Stimulated activated CD4-positive, alpha-beta T cell treated with anti-CD3 and anti-CD28 coated beads, Interleukin-2, amount 100 ng/mL, for 4 hours (primary cell): ENCODE measurements at places on chromosomes 16 and 17.
A peak's percentile ranks its signal among the peaks of the same experiment; 100 is the strongest.

DNA sequence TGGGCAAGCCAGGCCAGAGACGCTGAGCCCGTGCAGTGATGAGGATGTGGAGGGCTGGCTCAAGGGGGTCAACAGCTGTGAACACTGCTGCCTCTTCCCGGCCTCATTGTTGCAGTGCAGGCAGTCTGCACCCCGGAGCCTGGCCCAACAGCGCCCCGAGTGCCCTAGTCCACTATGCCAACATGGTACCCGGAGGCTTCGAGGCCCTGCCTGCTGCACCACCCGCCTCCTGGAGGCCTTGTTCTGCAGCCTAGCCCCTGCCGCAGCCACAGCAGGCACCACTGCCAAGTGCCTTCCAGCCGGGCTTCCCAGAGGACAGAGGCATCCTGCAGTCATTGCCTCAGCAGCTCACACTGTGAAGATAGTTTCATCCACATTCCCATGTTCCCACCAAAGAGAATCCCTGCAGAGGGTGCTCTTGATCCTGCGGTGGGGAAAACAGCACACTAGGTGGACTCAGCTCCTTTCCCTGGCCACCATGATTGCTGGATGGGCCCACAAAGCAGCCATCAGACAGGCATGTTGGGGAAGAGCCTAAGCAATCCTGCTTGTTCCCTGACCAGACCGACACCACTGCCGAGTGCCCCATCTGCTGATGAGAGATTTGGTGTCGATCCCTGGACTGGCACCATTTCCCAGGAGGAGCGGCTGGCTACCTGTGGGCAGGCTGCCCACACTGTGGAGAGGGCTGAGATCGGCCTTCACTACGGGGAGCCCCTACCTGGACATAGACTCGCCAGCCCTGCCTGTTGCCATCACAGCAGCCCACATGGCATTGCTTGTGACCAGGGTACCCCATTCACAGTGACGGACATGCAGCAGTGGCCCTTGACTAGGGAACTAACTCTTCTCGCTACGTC, 44.9 kb downstream of the USP22 start:
- DNase-seq: no peak

- peak; percentile 52 for DNase-seq
Observed at GRCh38 chr17:29807520-29808361, 122.3 kb downstream of the SSH2 start.

- DNase-seq: no peak
Observed at GRCh38 chr17:705863-706262, 8.8 kb downstream of the VPS53 start.

DNA sequence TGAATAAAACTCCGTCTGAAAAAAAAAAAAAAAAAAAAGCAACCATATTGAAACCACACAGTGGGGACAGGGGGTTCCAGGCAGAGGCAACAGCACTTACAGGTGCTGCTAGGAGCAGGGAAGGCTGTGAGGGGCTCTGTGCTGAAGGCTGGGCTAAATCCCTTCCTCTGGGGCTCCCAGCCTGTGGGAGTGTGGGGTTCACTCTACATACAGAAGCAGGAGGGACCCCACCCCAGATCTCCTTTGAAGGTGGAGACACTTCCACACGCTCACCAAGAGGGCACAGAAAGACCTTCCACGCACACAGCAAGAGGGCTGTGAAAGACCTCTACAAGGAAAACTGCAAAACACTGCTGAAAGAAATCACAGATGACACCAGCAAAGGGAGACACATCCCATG, 53.9 kb downstream of the USP22 start:
- no peak for DNase-seq

DNA sequence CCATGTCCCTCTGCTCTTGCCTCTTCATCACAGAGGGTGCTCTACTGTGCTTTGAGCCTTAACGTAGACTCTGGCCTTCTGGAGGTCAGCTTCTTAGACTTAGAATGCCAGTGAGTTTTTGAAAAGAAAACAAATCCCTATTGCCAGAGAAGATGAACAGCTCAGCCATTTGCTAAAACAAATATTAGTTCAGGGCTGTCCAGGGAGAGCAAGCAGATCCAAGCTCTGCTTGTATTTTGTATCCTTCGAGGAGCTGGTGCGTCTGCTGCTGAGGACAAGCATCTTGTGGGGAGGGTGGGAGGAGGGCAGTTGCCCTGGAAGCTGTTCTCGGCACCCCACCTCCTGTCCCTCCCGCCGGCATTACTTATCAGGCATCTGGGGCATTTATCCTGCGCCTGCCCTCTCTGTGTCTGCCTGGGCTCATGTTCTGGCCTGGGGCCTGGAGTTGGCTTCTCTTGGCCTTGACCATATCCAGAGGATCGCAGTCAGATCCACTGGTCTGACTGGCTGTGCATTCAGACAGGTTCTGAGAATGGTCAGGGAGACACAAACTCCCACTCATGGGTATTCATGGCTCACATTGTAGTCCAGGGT, 173.1 kb upstream of the NLRP1 start:
- no peak for DNase-seq

DNA sequence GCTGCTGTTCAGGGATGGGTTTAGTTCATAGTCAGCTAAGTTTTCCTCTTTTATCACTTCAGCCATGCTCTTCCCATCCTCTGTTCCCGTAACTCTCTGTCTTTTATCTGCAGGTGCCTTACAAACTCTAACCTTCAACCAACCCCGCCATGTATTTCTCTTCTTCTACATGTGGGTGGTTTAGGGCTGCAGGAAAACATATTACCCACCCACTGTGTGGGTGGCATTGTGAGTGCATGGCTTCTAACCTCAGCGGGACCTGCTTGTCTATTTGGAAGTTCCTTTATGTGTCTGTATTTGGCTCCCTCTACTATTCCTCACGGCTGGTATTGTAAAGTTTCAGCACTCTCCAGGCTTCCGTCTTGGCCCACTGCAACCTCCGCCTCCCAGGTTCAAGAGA, 39.0 kb upstream of the TANC2 start:
- no peak for DNase-seq

GRCh38 chr16:88069397-88070168, 118.3 kb downstream of the BANP start:
- DNase-seq: no peak

GRCh38 chr16:83393196-83393981, 414.4 kb upstream of the HSBP1 start:
- DNase-seq: no peak

DNA sequence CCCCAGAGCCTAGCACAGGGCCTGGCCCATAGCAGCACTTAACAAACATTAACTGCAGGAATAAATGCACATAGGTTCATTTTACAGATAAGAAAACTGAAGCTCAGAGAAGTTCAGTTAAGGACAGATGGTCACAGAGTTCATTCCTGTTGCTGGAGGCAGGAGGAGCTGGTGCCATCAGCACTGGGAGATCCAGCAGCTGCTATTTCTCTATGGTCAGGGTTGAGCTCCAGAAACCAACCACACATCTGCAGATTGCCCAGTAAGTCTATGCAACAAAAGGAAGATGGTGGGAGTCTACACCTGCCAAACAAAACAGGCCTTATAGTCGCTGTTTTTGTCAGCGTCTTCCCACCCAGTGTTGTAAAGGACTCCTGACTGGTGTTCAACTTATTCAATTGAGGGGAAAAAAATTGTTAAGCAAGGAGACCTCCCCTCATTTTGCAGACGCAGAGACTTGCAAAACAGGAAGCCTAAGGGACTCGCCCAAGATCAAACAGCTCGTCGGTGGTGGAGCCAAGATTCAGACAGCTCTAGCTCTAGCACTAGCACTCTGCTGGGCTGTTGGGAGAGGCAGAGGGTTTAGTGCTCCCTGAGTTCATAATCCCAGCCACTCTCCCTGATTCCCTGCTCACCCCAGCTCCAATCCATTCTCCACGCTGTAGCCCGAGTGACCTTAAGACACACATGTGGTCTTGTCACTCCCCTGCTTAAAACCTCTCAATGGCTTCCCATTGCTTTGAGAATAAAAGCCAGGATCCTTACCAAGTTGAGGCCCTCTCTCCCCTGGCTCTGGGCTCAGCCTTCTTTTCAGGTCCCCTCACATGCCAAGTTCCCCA, 9.0 kb downstream of the NOG start:
- no peak for DNase-seq

GRCh38 chr17:17941015-17941414, 31.2 kb downstream of the TOM1L2 start:
- DNase-seq: no peak

DNA sequence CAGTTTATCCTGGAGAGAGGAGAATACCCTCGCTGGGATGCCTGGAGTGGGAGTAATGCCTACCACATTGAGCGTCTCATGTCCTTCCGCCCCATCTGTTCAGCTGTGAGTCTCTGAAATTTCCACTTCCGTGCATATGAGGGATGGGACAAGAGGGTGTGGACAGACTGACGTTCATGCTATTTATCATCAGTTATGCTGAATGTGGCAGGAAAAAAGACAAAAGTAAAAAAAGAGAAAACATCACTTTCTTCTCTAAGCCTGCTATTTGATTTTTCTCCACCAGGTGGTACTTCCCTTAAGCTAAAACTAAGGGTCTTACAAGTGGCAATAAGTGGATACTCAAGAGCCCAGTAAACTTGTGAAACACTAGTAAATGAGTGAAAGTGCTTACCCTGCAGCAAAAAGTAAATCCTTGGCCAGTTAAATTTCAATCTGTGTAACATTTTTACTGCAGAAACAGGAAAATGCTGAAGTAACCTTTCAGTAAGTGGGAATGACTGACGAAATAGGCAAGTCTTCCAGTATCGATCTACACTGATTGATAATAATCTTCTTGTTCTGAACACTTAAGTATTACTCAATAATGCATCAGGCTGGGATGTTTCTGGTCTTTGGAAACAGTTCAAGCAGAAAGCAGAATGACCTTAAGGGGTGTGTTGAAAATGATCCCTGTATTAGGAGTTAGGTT, 5.6 kb downstream of the CRYBA1 start:
- DNase-seq: no peak

GRCh38 chr17:59838052-59838916, 54.5 kb downstream of the TUBD1 start:
- DNase-seq: no peak

GRCh38 chr17:3983606-3984484, 19.6 kb upstream of the ATP2A3 start:
- DNase-seq: no peak
